Stimulated activated CD4-positive, alpha-beta T cell treated with anti-CD3 and anti-CD28 coated beads, Interleukin-2, amount 100 ng/mL, for 48 hours (primary cell): ENCODE measurements at places on chromosomes 16 and 17.

- no peak for DNase-seq
Measured at GRCh38 chr16:64627288-64627687, 494.6 kb downstream of the CDH11 start.

GRCh38 chr16:74749291-74750055 is 25.1 kb downstream of the FA2H start:
- DNase-seq, result no peak

DNA sequence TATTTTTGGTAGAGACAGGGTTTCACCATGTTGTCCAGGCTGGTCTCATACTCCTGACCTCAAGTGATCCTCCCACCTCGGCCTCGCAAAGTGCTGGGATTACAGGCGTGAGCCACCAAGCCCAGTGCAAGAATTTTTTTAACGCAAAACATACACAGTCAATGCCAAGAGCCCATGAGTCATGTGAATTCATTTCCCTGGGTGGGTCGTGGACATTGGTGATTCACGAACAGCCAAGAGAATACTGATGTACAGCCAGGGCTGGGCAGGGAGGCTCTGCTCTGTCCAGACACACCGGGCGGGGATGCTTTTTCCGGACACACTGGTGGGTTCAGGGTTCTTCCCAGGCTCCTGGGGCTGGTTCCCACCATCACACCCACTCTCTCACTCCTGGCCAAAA is 17.7 kb downstream of the SLC38A8 start:
- no peak for DNase-seq

DNA sequence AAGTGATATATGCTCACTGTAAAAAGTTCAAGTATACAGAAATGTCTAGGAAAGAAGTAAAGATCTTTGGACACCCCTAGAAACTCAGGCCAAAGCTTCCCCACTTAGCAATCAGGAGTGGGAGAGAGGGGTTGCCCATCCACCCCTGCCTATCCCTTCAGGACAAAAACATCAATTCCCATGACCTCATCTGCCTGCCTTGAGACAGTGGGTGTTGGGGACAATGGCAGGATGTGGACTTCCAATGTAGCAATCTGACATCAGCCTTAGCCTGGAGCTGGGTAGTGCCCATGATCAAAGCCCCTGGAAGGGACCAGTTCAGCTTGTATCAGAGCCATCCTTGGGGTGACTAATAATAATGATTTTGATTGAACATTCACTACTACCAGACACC is 18.1 kb downstream of the ITPRIPL2 start:
- no peak for DNase-seq

DNA sequence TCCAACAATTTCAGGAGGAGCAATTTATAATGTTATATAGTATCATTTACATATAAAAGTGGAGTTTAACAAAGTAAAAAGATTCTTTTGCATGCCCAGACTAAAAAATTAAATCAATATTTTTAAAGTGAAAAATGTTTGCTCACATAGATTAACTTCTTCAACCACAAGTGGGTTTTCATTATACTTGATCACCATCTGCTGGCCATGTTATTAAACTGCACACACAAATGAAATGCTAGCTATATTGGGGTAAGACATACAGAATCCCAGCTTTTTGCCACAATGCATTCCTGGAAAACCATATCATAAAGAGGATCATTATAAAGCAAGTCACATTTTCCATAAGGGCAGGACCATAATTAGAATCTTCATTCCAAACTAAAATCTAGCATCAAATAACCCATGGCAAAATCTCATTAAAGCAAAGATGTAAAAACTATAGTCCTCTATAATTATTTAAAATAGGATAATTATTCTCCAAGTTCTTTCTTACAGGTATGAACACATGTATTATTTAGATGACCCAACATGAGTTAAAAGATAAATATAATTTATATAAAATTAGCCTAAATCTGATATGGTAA is 26.3 kb downstream of the CEP112 start:
- no peak for DNase-seq

DNA sequence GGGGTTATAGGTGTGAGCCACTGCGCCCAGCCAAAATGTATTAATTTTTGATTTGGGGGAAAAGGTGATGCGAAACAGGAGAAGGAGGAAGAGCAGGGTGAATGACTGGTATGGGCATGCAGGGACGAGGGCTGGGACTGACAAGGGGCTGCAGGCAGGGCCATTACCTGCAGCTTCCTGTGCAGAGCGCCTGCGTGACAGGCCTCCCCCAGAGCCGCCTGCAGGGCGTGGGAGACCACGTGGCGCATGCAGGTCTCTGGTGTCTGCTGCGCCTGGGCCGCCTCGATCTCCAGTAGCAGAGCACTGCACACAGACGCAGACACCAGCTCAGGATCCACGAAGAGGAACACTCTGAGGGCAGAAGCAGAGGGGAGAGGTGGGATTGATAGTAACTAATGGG is 32.4 kb downstream of the PIK3R6 start:
- DNase-seq, result no peak

DNA sequence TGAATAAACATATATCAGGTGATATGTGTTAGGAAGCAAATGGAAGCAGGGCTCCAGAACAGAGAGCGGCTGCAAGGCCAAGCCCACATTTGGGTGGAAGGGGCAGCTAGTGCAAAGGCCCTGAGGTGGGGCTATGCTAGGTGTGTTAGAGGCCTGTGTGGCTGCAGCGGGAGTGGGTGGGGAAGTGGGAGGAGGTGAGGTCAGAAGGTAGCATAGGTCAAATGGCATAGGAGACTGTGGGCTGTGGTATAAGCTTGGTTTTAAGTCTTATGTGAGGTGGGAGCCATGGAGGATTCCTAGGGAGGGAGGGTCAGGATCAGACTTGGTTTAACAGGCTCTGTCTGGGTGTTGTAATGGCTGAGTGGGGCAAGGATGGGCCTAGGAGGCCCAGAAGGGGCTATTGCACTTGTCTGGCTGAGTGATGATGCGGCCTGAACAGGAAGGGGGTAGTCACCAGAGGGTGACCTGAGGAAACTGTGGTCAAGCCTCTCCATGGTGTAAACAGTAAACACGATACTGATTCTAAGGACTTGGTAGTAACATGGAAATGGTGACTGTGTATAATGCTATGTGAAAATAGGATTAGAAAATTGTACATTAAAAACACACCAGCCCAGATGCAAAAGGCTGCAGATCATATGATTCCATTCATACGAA is 31.1 kb downstream of the RAI1 start:
- no peak for DNase-seq

DNA sequence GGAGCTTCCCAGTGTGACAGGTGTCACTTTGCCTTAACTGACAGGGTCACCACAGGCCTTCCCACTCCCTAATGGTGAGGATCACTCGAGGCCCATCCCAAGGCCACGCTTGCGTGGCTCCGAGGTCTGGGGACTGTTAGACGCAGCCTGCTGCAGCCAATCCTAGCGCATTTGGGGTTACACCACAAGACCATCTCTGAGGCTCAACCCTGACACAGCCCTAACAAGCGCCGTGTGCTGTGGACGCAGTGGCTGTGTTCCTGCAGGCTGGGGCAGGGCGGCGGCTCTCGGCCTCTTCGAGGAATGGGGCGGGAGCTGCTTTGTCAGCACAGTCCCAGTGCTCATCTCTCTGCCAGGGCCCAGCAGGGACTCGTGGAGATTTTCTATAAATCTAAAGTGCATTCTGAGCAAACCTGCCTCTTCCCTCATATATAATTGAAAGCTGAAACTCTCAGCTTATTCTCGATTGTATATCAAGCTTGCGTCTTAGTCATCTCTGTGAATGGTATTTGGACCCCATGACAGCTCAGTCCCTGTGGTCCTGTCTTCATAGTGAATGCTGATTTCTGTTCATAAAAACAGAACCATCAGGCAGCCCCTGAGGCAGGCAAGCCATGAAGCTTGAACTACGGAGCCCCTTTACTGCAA is 65.8 kb upstream of the CHMP6 start:
- DNase-seq, result no peak

DNA sequence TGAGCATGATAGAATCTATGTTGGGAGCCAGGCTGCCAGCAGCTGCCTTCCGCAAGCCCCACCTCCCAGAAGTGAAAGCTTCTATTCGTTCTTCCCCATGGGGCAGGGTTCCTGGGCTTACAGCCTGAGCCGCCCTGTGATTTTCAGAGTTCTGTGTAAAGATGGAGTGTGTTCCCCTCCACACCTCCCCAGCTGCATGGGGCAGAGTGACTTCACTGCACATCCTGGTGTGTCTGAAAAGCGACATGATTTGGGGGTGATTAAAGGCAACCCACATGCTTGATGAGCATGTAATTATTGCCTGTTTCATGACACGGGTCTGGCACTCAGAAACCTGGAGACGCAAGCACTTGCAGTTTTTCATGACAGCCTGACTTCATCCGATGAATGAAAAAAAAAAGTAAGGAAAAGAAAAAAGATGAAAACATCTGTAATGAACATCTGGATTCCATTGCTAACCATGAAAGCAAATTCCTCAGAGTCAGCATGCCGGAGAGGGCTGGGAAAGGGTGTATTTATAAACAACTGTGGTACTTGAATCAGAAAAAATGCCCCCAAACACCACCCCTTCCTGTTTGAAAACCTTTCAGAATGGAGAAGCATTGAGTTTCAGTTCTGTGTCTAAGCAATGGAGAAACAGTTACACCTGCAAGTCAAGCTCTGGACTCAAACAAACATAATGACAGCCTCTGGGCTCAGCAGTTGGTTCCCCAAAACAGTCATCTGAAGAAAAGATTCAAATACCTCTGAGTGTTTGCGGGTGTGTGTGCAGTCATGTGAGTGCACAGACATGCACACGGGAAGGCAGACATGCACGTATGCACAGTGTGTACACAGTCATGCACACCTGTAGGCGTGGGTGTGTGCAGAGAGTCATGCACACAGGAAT is 266.0 kb downstream of the ENGASE start:
- no peak for DNase-seq

DNA sequence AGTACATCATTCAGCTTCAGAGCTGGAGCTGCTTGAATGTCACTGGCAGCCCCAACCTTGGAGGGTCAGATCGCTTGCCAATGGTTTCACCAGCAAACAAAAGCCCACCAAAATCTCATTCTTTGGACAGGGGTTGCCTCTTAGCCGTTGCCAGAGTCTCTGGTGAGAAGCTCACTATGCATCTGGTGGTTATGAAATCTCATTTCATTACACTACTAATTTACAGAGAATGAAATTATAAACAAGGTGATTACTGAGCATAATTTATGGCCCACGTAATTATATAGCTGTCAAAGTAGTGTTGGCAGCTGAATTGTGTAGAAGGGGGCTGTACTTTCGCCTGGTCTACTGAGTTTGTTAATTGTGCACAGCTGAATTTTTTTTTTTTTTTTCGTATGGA is 688.9 kb upstream of the KIF2B start:
- DNase-seq, result no peak

GRCh38 chr16:3774156-3774767 is 56.9 kb upstream of the TRAP1 start:
- DNase-seq, result no peak

- no peak for DNase-seq
Measured at GRCh38 chr16:17412221-17412620, 58.5 kb downstream of the XYLT1 start.

DNA sequence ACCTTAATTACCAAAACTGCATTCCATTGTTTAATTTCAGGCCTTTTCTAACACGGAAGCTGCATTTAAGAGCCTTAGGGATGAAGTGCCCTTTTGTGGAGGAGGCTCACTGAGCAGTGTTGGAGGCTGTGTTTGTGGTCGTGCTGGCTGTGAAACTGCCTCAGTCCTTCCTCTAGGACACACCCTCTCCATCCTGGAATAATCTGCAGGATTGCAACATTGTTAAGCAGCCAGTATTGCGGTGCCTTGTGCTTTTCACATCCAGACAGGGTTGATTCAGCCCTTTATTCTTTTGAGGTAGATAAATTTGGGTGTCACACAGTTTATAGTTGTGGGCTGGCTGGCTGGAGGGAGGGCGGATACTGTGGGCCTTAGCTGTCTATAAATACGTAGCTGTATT is 141.6 kb downstream of the CDRT15L2 start:
- no peak for DNase-seq

GRCh38 chr17:17722906-17723353 is 41.7 kb downstream of the RAI1 start:
- DNase-seq, result no peak

DNA sequence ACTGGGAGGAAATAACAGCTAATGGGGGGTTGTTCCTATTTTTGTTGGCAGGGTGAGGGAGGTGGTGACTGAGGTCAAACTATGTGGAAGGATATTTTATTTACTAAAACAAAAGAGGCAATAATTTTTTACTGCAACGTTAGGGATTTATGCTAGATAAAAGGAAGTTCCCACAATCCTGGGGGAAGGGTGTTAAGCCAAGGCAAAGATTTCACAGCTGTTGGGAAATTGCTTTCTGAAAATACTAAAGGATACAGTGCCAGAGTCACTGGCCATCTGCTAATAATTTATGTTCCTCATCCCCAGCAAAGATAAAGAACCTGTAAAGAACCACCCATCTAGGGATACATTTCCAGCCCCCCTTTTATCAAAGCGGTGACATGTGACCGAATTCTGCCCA is 756.0 kb upstream of the RBFOX1 start:
- DNase-seq, result no peak

GRCh38 chr17:33113276-33113990 is 121.8 kb downstream of the SPACA3 start:
- DNase-seq, result no peak

- DNase-seq, result no peak
Measured at GRCh38 chr17:45861165-45861564, 16.5 kb downstream of the SPPL2C start.

DNA sequence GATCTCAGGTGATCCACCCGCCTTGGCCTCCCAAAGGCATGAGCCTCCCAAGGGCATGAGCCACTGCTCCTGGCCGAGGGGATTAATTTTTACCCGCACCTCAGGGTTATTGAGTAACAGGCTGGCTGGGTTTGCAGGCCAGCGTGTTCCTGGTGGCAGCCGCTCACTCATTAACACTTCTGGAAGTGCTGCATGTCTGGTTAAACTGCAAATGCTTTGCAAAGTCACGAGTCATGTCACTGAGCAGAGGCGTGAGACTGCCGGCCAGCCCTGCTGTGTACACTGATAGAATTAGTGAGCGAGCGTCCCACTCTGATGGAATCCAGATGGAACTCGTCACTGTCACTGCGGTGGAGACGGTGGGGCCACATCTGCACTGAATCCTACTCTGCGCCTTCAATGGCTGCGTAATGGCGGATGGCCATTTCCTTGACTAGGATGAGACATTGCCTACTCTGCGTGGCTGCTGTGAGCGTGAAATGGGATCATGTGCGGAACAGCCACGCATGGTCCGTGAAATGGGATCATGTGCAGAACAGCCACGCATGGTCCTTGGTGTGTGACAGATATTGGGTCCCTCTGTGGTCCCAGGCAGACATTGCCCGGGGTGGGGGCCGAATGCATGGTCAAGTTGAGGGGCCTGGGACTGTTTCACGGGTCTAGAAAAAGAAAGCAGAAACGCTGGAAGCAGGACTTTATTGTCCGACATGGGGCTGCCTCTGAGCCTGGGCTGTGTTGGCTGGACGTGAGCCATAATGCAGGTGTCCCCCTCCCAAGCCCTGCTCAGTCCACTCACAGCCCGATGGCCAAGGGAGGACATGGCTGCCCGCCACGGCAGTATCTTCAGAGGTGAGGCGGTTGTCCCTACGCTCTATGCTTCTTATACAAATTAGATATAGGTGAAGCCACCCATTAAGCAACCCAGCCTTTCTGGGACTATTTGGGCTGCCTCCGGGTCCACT is 740 bp upstream of the SLC5A10 start:
- DNase-seq, result no peak
